ENCODE measurements at places on chromosomes 2 and 18.

DNA sequence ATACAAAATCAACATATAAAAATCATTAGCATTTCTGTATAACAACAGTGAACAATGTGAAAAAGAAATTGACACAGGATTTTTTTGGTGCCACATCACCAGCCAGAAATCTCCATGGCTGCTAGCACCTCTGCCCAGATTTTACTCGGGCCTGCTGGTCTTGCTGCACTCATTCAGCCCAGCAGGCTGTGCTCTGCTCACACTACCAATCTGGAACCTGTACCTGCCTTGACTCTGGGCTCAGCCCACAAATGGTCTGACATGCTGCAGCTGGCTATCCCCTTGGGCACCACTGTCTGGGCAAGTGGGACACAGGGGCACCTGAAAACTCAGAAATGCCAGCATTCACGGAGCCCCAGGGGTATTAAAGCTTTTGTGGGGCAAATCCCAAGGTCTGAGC, 392.5 kb upstream of the NRXN1 start:
- DNase-seq: no peak

GRCh38 chr2:171789956-171790355, 102.7 kb downstream of the DYNC1I2 start:
- no peak for DNase-seq

DNA sequence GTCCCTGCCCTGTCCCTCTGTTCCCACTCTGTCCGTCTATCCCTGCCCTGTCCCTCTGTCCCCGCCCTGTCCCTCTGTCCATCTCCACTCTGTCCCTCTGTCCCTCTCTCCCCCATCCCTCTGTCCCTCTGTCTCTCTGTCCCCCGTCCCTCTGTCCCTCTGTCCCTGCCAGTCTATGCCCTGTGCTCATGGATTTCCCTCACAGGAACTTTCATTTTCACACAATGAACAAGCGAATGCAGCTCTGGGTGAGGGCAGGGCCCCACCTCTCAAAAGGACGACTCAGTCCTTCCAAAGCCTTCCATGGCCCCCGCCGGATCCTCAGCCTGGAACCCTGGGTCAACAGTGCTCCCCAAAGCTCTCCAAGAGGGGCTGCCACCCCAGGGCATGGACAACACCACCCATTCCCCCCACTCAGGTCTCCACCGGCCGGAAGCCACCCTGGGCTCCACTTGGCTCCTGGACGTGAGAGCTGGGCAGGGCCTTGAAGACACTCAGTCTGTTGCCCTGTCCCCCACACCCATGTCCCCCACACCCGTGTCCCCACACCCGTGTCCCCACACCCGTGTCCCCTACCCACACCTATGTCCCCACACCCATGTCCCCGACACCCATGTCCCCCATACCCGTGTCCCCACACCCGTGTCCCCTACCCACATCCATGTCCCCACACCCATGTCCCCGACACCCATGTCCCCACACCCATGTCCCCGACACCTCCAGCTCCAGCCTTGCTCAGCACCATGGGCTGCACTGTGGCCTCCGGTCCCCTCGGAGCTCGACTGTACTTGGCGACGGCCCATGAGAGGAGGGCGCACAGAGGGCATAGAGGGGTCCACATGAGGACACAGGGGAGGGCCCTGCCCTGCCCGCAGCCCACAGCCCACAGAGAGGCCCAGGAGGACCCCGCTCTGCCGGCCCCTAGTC, 156.0 kb downstream of the PXDN start:
- DNase-seq: no peak

GRCh38 chr18:51522338-51522737, 324.9 kb upstream of the MEX3C start:
- no peak for DNase-seq

- DNase-seq: no peak
These were observed 77.9 kb downstream of the LIMS1 start for GRCh38 chr2:108612153-108612513.
